MCF 10A (cell line): ENCODE measurements at places on chromosomes 4 and X. TPM values are rescaled to one million over a fixed set of nuclear protein-coding genes. Genes with fewer than 3 reads are reported as not detected.

DNA sequence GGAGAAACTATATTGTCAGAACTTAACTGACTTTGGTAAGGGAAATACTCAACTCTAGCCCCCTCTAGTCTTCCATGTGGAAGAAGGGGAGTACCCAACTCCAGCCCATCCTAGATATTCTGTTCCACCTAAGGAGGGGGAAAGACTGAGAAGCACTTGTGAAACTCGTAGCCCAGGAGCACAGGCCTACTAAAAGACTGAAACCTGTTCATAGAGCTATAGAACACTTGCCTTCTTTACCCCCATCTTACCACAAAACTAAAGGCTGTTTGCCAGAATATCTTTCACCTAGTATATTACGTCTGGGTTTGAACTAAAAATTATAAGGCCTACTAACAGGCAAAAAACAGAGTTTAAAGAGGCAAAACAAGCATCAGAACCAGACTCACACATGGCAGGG, 15.5 kb downstream of the CLDN22 start:
- H3K27me3 ChIP-seq, result no peaks in the 10 kb centered on the region
- H3K27ac ChIP-seq, result no peak overlapping the region
- DNase-seq, result no peak
- no peaks in the 10 kb centered on the region for H3K36me3 ChIP-seq
- no peaks in the 10 kb centered on the region for H3K4me1 ChIP-seq

- no peak overlapping the region for H3K27ac ChIP-seq
- H3K27me3 ChIP-seq, result peaks cover 25% of the 10 kb centered on the region
- no peak for DNase-seq
- no peaks in the 10 kb centered on the region for H3K4me1 ChIP-seq
Measured at GRCh38 chrX:153871451-153871850, 14.5 kb downstream of the L1CAM start.

- peak; percentile 64 for DNase-seq
- peak overlapping the region; percentile 63 for H3K27ac ChIP-seq
- H3K36me3 ChIP-seq, result no peaks in the 10 kb centered on the region
- peaks cover 16% of the 10 kb centered on the region for H3K4me1 ChIP-seq
Measured at GRCh38 chr4:112145790-112146501, 692 bp downstream of the FAM241A start.

DNA sequence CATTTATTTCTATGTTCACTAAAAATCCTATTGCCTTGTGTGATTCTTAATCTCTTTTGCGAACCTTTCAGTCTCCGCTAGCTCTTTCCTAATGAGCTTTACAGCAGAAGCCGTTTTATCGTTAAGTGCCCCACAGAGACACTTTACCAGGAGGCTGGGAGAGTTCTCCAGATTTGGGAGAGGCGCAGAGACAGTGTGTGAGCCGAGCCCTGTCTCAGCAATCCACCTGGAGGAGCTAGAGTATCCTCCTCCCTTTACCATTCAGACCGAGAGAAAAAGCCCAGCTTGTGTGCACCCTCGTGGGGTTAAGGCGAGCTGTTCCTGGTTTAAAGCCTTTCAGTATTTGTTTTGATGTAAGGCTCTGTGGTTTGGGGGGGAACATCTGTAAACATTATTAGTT, 54.9 kb upstream of the MTM1 start:
- H3K36me3 ChIP-seq, result no peaks in the 10 kb centered on the region
- no peak for DNase-seq
- no peak overlapping the region for H3K4me3 ChIP-seq
- no peaks in the 10 kb centered on the region for H3K4me1 ChIP-seq

DNA sequence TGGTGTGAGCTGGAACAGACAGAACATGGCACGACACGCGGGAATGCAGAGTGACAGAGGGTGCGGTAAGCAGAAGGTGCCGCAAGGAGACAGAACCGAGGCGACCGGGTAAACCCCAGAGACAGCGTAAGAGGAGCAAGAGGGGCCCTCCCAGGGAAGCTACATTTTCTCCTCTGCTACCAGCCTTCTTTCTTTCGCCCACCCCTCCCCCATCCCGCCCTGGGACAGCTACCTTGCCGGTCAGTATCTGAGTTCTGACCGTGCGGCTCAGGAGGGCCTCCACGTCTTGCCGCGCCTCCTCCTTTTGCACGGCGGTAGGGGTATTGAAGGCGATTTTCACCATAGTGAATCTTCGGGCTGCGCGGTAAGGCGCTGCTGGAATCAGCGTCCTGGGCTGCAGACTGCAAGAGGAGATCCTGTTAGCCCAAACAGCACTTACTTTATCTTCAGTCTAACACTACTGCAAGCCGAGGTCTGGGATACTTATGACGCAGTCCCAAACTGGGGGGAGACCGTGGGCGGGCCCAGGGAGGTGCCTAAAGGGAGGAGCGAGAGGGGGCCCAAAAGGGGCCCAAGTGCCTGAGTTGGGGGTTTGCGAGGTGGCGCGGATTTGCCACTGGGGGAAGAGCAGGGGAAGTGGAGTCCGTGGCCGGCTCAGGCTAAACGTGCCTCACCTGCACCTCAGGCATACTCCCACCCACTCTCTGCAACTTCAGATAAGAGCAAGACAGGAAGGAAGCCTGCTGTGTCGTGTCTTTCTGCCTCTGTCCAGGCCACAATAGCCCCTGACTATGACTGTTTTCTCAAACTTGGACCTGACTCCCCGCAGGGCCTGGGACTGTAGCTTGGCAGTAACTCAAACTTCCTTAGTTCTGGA, at the start of gene ITM2A:
Gene ITM2A (minus strand): TSS at position 462 of the 877 bp plus-strand sequence. CDS start 119 bp downstream, at position 343.
- H3K4me1 ChIP-seq, result no peaks in the 10 kb centered on the region
- no peak for DNase-seq
- no peaks in the 10 kb centered on the region for H3K27me3 ChIP-seq
- no peak within 1 kb of the TSS for H3K27ac ChIP-seq
- H3K36me3 ChIP-seq, result no peaks in the 10 kb centered on the region

DNA sequence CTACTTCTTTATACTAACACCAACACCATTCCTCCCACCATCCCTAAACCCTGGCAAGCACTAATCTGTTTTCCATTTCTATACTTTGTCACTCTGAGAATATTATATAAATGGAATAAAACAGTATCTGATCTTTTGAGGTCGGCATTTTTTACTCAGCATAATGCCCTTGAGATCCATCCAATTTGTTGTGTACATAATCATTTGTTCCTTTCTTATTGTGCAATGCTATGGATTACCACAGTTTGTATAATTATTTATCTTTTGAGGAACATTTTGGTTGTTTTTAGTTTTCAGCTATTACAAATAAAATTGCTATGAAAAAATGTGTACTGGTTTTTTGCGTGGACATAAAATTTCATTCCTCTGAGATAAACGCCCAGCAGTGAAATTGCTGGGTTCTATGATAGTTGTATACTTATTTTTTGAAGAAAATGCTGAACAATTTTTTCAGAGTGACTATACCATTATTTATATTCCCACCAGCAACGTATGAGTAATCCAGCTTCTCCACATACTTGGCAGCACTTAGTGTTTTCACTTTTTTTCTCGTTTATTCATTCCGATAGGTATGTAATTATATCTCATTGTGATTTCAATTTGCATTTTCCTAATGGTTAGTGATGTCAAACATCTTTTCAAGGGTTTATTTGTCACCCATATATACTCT, 154.3 kb upstream of the DCAF8L1 start:
- H3K27ac ChIP-seq, result peak overlapping the region; percentile 63
- no peaks in the 10 kb centered on the region for H3K27me3 ChIP-seq
- H3K36me3 ChIP-seq, result no peaks in the 10 kb centered on the region
- peak; percentile 56 for DNase-seq
- H3K4me1 ChIP-seq, result no peaks in the 10 kb centered on the region

GRCh38 chr4:98374643-98375042, 113.5 kb downstream of the RAP1GDS1 start:
- no peak overlapping the region for H3K4me3 ChIP-seq
- no peaks in the 10 kb centered on the region for H3K4me1 ChIP-seq
- H3K27me3 ChIP-seq, result no peaks in the 10 kb centered on the region
- H3K27ac ChIP-seq, result no peak overlapping the region
- DNase-seq, result no peak

SHOX gene
- total RNA-seq, result not detected in 2 replicates
